ENCODE measurements at places on chromosomes 13 and 19. TPM values are rescaled to one million over a fixed set of nuclear protein-coding genes. Genes with fewer than 3 reads are reported as not detected.

SACS gene
- 9.4 TPM for total RNA-seq

KIR3DL1 gene
- total RNA-seq = not detected

SERPINE3 gene
- total RNA-seq = not detected

ZNF730 gene
- not detected for total RNA-seq

C19orf25 gene
- total RNA-seq = 16.3 TPM

PCDH9 gene
- 6.9 TPM for total RNA-seq

ZNF433 gene
- total RNA-seq = not detected

PSG4 gene
- 0.64 TPM for total RNA-seq

ZNF317 gene
- total RNA-seq = 23.1 TPM

CYP2S1 gene
- 21.8 TPM for total RNA-seq

TSHZ3 gene
- 2.4 TPM for total RNA-seq

ZNF429 gene
- total RNA-seq = not detected

DHDH gene
- 1.2 TPM for total RNA-seq

THSD1 gene
- 7.3 TPM for total RNA-seq

ZNF616 gene
- total RNA-seq = 0.55 TPM

ATP1A3 gene
- 4.1 TPM for total RNA-seq

ZNF823 gene
- total RNA-seq = 3.0 TPM

PLVAP gene
- not detected for total RNA-seq

CYP4F8 gene
- not detected for total RNA-seq

ZNF69 gene
- not detected for total RNA-seq

SYT3 gene
- 0.46 TPM for total RNA-seq

PRRG2 gene
- total RNA-seq = 0.56 TPM

SYNGR4 gene
- 4.6 TPM for total RNA-seq

TOMM40 gene
- 241 TPM for total RNA-seq

ZNF628 gene
- 5.2 TPM for total RNA-seq

Measured in A549 treated with Mapracorat at 1 μM for 4 hours (cell line).